ENCODE measurements at places on chromosomes 3 and 15.

GRCh38 chr3:152330559-152330958, 61.8 kb downstream of the MBNL1 start:
- no peak for DNase-seq

DNA sequence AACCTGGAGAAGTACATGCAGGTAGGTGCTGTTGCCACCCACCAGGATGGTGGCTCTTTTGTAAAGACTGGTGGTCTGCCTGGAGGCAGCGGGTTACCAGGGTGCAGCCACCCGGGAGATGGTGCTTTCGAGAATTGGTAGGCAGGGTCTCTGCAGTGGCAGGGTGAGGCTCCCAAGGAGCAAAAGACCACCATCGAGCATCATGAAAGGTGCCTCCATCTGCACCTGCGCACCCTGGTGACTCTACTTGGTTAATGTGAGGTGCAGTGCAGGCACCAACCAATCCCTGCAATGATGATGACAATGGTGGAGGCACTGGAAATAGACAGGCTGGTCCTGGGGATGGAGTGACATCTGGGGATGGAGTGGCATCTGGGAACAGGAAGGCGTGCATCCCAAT, 236.7 kb downstream of the ADAMTS17 start:
- no peak for DNase-seq

- no peak for DNase-seq
These were observed 49.4 kb upstream of the HES1 start for GRCh38 chr3:194086388-194087075.

DNA sequence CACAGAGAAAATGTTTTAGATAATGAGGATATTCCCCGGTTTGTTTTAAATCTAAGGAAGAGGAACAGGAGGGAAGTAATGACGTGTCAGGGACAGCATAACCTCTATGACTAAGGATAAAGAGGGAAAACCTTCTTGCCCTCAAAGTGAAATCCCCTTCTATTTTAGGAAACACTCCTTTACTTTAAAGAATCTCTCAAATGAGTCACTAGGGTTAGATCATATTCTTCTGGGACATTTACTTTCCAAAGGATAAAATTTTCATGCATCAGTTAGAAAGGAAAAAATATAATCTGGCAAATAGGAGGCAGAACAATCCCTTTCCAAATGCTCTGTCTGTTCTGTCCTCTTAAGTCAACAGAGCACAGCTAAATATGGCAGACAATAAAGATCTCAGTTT, 43.2 kb upstream of the UBE2E2 start:
- DNase-seq, result no peak

DNA sequence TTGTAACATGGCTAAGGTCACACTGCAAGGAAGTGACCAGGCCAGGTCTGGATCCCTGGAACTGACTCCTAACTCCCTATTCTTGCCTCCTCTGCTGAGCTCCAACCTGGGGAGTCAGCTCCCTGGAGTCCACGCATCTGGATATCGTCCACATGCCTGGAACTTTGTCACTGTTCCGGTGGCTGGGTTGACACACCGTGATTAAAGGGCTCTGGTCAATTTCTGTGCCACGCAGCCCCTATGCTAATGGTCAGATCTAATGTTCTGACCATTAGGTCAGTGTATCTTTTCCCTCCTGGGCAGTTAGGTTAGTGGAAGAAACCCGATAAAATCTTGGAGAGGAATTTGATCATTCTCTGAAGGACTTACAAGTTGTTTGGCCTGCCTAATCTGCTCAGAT, 1.6 kb upstream of the TPM1 start:
- peak; percentile 55 for DNase-seq

DNA sequence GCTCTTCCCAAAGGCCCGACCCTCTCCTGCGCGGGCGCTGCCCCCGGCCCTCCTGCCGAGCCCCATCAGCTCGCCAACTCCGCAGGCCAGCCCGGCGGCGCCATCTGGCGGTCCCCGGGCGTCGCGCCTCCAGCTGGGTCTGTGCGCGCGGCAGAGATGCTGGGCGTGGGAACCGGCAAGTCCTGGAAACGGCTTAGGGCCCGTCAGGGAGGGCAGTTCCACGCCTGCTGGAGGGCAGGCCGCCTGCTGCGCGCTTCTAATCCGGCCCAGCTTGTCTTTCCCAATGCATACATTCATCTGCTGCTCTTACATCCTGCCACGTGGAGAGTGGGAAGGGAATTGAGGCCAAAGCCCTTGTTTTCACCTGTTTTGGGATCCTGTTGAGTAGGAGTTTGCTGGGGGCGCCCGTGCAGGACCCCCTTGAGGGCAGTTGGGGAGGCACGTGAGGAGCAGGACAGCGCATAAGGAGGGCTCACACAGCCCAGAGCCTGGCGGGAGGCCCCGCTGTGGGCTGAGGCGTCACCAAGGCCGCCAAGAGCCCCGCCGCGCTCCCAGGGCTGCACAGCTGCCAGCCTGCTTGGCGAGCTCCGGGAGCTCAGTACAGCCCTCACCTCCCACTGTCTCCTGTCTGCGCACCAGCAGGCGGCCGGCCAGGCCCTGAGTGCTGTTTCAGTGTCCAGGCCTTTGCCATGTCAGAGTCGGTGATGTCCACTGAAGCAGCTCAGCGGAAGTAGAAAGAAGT, 165.6 kb downstream of the NSMCE3 start:
- DNase-seq, result peak; percentile 74

GRCh38 chr15:53477981-53478766, 281.3 kb downstream of the WDR72 start:
- DNase-seq, result no peak

DNA sequence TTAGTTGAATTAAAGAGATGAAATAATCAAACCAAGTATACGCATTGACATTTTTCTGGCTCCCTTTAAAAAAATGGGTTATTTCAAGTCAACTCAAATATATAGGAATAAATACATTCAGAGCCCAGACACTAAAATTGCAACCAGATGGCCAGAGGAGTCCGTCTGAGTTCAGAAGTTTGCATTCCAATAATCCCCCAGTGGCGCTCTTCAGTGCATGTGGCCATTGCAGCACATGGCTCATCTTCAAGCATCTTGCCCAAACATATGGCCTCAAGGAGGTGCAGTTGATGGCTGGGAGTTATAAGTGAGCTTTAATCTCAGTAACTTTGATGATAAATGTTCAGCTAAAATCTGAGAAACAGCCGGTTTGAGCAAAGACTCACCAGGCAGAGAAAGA, 295.8 kb upstream of the LRRN1 start:
- no peak for DNase-seq

DNA sequence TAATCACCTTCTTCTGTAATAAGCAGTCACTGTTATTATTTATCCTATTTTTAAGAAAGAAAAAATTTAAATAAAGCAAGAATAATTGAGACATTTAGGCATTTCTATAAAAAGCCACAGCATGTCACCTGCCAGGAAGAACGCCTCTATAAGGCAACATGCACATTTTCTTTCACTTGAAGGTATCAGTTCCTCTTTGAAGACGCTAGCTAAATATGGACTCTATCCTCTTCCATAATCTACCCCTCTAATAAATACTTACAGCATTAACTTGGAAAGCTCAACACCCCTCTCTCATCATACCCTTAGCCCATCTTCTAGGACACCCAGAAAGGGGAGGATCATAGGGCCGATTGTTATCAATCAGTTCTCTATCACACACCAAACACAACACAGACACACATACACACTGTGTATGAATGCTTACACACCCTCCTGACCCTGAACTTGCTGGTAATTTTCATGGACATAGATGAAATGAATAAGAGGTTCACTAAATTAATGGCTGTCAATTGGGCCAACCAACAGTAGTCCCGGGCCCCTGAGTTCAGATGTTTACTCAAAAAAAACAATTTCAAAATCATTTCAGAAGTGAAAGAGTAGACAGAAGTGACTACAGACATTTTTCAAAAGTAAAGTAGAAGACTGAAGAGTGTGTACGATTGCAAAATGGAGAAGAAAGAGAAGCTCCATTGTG, 102.5 kb downstream of the ZMAT3 start:
- DNase-seq, result no peak

DNA sequence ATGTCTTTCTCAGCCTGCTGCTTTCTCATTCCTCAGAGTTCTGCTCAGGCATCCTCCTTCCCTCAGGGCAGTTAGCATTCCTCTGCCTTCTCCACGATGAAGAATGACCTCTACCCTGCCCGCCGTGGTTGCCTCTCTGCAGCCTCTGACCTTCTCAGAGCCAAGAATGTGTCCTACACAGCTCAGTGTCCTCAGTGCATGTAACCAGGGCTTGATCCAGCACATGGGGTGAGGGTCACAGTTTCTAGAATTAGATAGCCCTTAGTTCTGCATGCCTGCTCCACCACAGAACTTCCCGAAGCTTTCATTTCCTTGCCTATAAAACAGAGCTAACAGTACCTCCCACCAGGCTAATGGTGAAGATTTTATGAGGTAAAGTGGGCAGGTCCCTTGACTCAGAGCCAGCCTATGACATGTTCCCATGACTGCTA, 182.1 kb downstream of the CLSTN2 start:
- no peak for DNase-seq

GRCh38 chr3:69774029-69774428, 34.8 kb downstream of the MITF start:
- DNase-seq, result peak; percentile 78

- DNase-seq, result no peak
These were observed 16.3 kb upstream of the CRTC3 start for GRCh38 chr15:90513448-90513847.
